Activated CD8-positive, alpha-beta memory T cell treated with anti-CD3 and anti-CD28 coated beads, Interleukin-2, amount 50 U/mL, for 48 hours (primary cell): ENCODE measurements at places on chromosomes 2 and 18.
A peak's percentile ranks its signal among the peaks of the same experiment; 100 is the strongest.

- no peak for DNase-seq
These were observed 18.9 kb downstream of the SDC1 start for GRCh38 chr2:20205915-20206524.

DNA sequence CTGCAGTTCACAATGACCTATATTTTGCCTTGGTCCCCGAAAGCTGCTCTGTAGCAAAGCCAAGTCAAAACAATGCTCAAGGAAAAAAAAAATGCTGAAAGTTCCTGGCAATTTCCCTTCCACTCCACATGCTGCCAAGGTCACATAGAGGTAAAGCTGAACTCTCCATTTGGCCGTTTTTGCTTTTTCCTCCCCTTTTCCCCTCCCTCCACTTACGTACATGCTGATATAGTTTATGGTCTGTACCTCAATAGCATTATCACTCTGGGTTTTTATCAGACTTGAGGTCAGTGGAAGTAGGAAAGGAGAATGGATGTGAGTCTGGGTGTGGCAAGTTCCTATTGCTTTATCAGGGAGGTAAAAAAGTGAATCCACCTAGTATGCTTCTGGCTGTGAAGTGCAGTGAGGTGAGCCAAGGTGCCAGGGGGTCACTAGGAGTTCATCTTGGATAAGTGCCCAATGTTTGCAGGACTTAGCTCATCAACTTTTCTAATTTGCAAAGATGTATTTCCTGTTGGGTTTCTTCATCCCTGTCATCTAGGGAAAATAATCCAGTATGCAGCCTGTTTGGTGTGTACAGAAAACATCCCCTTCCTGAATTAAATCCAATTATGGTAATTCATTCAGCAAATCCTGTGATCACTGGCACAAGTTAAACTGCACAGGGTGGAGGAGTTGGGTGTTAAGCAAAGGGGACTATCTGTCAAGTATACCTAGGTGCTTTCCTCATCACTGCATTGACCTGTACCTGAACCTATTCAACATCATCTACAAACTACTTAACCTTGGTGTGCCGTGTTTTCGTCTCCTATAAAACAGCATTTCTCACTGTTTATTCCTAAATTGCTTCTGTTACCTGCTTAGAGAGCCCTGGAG, 124.3 kb upstream of the CYP26B1 start:
- DNase-seq: no peak

- peak; percentile 82 for DNase-seq
These were observed 848 bp downstream of the TMSB10 start for GRCh38 chr2:84906108-84906899.

DNA sequence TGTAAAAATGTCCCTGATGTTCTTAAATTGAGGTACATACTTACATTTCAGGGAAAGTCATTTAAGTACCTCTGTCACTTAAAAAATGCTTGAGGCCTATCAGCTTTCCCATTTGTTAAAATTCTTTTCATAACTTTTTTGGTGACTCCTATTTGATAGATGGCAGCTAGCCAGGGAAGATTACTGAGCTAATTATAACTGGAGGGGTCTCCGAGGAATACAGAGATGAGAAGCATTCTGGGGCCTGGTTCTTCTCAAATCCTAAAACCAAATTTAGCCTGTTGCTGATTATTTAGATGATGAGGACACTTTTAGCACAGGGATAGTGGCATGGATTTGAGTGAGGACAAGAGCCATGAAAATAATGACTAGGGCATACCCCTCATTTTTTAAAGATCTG, 4.8 kb downstream of the UGP2 start:
- DNase-seq: no peak

DNA sequence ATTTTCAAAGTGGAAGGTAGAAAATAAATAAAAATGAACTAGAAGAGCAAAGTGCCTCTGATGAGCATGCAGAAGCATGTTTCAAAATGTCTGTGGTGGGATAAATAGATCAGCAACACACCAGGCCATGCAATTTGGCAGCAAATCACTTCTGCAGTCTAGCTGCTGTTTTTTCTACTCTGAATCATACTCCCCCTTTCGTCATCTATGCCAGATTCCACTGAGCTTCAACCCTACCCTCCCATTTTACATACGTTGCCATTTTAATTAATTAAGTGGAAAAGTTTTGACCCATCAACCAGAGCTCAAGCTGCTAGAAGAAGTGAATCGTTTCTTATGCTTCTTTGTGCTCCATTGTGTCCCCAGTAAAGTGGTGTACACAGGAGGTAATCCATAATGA, 79.3 kb downstream of the NRXN1 start:
- no peak for DNase-seq

DNA sequence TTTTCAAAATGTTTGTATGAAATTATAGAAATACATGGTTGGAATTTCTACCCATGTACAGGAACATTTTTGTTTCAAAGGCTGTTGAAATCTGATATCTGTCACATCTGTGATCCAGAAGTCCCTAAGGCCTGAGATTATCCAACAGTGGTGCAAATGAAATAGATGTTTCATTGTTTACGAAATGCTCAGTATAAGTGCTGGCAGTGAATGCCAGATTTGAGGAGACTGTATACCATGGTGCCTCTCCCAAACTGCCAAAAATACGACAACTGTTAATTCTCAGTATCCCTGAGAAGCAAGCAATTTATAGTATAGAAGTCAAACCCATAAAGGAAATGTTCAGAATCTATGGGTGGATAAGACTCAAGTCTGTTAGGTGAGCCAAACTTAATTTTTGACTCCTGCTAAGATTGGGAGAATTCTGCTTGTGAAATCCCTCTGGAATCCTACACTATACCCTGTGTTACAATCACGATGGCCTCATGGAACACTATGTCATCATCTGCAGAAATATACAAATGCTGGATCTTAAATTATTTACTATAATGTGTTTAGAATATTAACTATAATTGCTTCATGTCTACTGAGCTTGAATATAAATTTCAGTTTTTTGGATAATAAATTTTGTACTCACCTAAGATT, 71.2 kb upstream of the DOCK10 start:
- no peak for DNase-seq

GRCh38 chr2:42908518-42909200, 116.3 kb upstream of the HAAO start:
- DNase-seq: no peak

GRCh38 chr2:160433466-160434140, 60.0 kb downstream of the RBMS1 start:
- DNase-seq: no peak

GRCh38 chr2:134079373-134079772, 174.5 kb upstream of the MGAT5 start:
- DNase-seq: no peak

GRCh38 chr2:161415987-161416707, at the start of gene TBR1:
TSS of gene TBR1 (plus strand) at chr2:161416297. CDS start at chr2:161416411, 114 bp downstream.
- DNase-seq: no peak

- no peak for DNase-seq
These were observed 112.7 kb upstream of the RBMS1 start for GRCh38 chr2:160606341-160606740.

GRCh38 chr2:77521931-77522470, at the start of gene LRRTM4:
TSS of gene LRRTM4 (minus strand) at chr2:77522376.
- no peak for DNase-seq

- no peak for DNase-seq
These were observed 159.3 kb downstream of the CAPN13 start for GRCh38 chr2:30647752-30648457.

DNA sequence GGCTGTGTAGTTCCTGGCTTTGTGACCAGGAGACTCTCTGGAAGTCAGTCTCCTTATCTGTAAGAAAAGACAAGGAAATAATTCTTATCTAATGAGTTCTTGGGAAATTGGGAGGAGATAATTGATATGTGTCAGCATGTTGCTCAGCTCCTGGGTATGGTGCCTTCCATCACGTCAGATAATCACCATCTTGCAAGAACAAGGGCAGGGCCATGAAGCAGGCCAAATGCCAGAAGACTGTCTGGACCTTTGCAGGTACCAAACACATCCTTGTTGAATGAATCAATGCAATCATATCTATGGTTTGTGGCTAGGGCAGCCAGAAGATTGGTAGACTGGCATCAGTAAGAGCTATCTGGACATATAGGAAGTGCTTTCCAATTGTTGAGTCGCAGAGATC, 473.5 kb downstream of the TNS1 start:
- no peak for DNase-seq

DNA sequence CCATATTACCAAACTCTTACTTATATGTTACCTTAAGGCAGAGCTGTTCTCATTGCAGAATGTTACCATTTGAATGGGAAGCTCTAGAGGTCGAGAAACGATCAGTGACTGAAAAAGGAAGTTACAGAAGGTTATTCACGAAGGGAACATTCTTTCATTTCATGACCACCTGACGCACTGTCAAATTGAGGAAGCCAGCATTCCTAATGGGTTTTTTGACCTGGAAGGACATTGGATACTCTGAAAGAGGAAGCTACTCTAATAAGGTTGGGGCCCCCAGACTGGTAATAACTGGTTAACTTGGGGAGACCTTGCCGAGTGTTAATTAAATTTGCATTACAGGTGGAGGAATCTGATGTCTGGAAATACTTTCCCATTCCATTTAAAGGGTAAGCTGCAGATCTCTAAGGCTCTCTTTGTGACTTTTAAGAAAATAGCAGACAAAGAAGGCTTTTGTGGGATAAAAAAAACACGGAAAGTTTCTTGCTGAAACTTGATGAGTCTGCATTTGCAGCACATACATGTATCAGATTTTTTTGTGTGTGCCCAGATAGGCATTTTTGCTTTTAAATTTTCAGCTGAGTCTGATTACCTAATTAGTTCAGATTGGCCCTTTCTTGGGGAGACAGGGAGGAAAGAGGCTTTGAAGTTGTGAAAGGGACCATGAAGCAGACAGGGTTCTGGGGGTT, 137.1 kb downstream of the LTBP1 start:
- no peak for DNase-seq

DNA sequence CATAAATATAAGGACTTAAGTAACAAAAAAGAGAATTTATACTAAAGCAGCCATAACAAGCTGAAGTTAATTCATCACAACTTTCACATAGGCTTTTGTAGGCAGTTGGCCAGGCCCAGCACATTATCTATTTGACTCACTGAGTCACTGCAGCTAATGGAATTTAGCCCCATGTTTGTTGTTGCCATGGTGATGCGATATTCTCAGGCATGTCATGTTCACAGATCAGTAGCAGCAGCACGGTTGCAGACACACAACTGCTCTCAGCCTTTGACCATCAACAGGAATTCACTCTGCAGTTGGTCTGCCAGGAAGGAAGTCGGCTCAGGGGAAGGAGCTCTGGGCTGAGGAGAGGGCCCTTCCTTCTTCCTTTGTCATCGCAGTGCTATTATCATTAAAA, 639.8 kb downstream of the TMEM182 start:
- DNase-seq: no peak

GRCh38 chr18:29647700-29648099, 1394.8 kb downstream of the DSC3 start:
- DNase-seq: no peak

- no peak for DNase-seq
These were observed 118.9 kb downstream of the PXDN start for GRCh38 chr2:1625281-1626001.

GRCh38 chr2:64192125-64192479, 47.9 kb upstream of the PELI1 start:
- DNase-seq: no peak

GRCh38 chr18:44654573-44654972, 26.1 kb upstream of the SETBP1 start:
- DNase-seq: no peak

- DNase-seq: no peak
These were observed 15.0 kb downstream of the APLF start for GRCh38 chr2:68482296-68482820.

- no peak for DNase-seq
These were observed 98.2 kb downstream of the EIPR1 start for GRCh38 chr2:3279236-3279960.

DNA sequence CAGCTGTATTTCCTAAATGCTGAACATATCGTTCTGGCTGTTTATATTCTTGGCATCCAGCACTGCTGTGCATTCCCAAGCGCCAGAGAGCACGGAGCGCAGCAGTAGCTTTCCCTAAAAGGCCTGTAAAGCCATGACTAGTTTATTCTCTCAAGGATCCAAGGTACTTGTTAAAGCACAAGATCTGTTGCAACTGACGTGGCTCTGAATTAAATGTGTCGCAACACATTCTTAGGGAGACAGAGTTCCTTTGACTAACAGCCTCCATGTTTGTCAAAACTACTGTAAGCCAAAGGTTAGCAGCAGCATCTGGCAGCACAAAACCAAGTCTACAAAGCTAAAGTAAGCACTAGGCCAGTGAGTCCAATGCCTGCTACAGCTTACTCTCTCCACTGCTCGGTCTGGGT, 188.6 kb upstream of the FN1 start:
- DNase-seq: no peak

- DNase-seq: peak; percentile 79
These were observed 795 bp upstream of the SETBP1 start for GRCh38 chr18:44679914-44680272.

DNA sequence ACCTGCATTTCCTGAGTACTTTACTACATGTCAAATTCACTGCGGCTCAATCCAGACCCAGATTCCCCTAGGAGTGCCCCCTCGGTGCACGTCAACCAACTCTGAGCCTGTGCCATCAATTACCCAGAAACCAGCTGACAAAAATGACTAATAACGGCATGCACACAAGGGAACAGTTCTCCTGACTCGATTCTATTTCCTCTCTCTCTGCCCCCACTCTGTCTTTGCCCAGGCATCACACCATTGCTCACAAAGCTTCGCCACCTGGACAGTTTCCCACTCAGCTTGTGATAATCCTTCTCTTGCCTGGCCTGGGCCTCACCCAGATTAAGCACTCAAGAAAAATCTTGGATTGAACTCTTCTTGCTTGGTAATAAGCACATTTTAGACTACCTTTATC, 115.3 kb upstream of the NDUFV2 start:
- no peak for DNase-seq

- no peak for DNase-seq
These were observed 122.6 kb downstream of the DYSF start for GRCh38 chr2:71575966-71576365.

DNA sequence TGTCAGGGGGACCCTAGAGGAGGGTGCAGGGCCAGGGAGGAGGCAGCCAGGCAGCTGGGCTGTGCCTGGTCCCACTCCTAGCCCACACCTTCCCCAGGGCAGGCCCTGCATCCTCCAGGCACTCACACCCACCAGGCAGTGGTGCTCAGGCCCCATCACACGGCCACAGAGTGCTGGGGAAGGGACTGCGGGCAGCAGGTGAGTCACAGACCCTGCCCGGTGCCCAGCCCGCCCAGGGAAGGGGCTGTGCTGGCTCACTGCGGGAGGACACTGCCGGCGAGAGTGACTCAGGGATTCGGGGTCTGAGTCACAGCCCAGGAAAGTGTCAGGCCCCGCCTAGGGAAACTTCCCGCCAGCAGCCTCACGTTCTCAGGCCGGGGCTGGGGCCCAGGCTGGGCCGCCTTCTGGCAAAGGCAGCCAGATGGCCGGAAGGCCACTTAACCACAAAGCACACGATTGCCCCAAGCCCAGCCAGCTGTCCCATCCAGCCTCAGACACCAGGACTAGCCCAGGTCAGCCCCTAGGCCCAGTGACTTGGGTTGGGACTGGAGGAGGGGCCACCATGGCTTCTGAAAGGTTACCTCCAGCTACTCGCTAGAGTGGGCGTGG, 42.2 kb downstream of the BIN1 start:
- peak; percentile 86 for DNase-seq
